ENCODE measurements at places on chromosomes 1 and 21.

- no peak for DNase-seq
Measured at GRCh38 chr1:205967554-205968335, 24.5 kb upstream of the SLC26A9 start.

DNA sequence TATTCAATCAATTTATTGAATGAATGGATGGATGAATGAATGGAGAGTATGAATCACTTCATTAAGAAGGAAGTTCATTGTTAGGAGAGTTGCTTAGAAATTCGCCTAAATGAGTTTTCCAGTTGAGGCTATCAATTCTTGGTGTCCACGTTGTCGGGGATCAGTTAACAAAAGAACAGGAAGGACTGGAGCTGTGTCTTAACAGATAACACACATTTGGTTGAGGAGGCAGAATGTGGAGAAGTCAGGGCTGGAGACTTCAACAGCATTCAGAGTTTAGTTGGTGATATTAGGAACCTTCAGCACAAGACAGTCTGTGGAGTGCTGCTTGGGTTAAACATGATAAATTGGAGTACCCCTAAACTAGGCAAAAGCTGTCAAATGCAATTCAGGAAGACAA lies 33.7 kb downstream of the ZBTB18 start:
- DNase-seq, result no peak

DNA sequence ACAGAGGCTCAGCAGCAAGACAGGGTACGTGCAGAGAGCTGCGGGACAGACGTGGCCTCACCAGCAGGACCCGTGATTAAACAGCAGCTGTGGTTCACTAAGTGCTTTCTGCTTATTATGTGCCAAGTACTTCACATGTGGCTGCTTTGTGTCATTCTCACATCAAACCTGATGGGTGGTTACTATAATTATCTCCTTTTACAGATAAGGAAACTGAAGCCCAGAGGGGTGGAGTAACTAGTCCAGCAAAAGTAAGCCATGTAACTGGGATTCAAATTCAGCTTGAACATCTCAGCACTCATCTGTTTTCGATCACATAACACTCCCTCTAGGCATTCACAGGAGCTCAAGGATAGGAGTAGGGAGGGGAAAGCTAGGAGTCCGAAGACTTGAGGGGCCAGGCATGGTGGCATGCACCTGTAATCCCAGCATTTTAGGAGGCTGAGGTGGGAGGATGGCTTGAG lies 50.8 kb upstream of the CLIC4 start:
- DNase-seq, result no peak

DNA sequence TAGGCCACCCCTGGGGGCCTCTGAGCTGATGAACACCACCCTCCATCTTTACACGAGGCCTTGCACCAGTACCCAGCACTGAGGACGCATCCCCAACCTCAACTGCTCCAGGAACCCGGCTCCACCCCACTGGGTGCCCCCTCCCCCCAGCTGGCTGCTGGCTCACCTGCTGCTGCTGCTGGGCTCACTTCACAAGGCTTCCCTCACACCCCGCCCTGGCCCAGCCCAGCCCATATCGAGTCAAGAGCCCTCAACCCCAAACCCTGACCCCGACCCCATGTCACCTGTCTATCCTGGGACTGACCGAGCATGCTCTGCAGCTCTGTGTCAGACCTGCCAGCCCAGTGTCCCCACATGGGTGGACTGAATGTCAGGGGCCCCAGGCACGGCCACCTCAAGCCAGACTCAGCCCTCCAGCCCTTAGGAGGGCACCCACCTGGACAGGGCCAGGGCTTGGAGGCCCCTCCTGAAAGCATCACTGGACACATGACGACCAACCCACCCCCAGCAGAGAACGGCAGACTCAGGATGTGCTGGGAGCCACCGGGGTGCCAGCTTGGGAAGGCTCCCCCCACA lies 21.4 kb downstream of the WNT9A start:
- no peak for DNase-seq

DNA sequence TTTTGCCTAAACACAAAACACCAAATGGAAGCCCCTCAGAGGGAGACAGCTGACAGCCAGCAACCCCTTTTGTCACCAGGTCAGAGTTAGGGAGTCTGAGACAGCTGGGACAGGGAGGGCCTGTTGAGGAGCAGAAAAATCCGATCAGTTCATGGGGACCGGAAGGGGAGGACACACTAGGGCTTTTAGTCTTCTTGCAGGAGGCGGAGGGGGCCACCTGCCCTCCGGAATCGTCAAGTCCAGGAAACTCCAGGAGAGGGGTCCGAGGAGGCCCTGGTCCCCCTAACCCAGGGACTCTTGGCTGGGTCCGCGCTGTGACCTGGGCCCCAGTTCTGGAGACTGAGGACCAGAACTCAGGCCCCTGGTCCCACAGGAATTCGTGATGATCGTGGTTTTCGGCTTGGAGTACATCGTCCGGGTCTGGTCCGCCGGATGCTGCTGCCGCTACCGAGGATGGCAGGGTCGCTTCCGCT lies 34.2 kb downstream of the KCNQ4 start:
- no peak for DNase-seq

GRCh38 chr1:43204394-43204793 lies 32.3 kb downstream of the CFAP57 start:
- no peak for DNase-seq

DNA sequence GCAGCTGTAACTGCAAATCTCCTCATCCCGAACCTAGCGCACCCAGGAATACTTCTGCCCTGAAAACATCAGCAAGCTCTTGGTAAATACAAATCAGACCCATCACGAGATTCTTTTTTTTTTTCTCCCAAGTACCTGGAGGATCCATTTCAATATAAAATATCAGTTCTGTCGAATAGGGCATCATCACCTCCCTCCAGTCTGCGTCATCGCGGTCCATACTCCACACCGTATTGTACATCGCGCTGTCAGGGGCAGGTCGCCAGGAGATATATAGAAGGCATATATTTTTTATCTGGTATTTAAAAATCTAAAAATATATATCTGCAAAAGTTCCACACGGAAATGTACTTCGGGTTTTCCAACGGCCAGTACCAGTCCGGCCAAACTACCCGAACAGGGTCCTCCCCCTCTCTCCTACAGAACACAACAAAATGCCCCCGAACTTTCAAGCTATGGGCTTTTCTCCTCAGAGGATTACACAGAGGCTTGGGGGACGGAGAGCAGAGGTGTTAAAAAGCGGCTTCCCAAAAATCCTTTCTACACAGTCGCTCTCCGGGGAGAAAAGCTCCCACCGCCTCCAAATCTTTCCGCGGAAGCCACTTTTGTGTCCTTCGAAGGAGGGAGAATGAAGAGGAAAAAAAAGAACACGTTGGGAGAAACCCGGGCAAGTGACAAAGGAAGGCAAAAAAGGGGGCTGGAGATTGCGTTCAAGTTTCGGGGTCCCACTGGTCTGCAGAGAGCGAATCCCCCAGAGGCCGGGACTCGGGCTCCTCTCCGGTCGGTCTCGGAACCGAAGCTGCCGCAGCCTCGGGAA lies 509 bp downstream of the PIK3R3 start:
- DNase-seq, result no peak

GRCh38 chr1:177817937-177818875 lies 151.7 kb downstream of the SEC16B start:
- no peak for DNase-seq

GRCh38 chr1:213399695-213400094 lies 348.7 kb downstream of the RPS6KC1 start:
- no peak for DNase-seq

DNA sequence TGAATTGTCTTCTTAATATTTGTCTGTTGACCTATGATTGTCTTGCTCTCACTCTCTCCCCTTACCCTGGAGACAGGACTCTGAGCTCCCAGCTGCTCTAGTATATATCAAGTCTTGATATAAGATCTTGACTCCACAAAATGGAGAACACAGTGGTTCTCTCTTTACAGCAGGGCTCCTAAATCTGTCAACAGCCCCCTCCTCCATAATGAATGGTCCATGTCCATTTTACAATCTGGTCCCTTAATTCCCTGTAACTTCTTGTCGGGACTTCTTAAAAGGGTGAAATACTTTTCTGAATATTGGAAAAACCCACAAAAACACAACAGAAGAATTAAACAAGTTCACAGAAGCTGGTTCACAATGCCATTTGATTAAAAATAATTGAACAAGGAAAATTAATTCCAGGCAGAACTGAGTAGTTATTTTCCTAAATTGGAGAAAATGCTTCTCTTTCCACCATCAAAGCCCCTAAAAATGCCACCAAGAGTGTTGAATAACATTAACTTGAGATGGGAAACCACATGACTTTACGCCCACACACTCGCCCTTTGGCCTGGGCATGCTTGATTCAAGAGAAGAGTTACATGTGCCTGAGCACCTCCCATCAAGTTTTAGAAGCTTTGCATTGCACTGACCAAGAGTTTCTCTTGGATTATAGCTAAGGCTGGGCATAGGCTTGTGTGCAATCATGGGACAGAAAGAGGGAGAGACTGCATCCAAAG lies 109.8 kb downstream of the TOMM20 start:
- no peak for DNase-seq

- DNase-seq, result no peak
Measured at GRCh38 chr1:237760951-237761350, 129.8 kb downstream of the ZP4 start.
